ENCODE measurements at places on chromosomes 3 and 15.

GRCh38 chr3:38283810-38284755 lies 2.0 kb downstream of the SLC22A14 start:
- DNase-seq, result no peak

GRCh38 chr3:170372190-170372879 lies 14.8 kb downstream of the SKIL start:
- no peak for DNase-seq

DNA sequence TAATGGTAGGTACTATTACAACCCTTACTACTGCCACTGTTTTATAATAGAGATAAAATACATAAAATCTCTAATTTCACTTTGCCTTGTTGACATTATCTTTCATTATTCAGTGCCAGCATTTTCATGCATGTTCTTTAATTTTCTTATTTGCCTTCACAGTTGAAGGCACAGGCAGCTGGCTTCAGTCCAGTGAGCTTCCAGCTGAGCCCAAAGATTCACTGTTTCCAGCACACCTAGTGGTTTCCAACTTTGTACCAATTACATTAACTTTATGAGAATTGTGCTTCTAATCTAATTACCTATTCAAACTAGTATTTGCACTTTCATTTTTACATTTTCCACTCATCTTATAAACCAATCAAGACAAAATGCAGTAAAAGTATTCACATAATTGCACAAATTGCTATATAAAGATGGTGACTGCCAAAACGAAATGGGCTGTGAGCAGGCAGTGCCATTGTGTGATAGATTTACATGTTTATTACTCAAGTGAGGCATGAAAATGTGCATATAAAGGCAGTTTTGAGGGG lies 228.3 kb downstream of the MFSD1 start:
- DNase-seq, result no peak

- DNase-seq, result no peak
Measured at GRCh38 chr3:126064627-126065258, 19.2 kb downstream of the SLC41A3 start.

DNA sequence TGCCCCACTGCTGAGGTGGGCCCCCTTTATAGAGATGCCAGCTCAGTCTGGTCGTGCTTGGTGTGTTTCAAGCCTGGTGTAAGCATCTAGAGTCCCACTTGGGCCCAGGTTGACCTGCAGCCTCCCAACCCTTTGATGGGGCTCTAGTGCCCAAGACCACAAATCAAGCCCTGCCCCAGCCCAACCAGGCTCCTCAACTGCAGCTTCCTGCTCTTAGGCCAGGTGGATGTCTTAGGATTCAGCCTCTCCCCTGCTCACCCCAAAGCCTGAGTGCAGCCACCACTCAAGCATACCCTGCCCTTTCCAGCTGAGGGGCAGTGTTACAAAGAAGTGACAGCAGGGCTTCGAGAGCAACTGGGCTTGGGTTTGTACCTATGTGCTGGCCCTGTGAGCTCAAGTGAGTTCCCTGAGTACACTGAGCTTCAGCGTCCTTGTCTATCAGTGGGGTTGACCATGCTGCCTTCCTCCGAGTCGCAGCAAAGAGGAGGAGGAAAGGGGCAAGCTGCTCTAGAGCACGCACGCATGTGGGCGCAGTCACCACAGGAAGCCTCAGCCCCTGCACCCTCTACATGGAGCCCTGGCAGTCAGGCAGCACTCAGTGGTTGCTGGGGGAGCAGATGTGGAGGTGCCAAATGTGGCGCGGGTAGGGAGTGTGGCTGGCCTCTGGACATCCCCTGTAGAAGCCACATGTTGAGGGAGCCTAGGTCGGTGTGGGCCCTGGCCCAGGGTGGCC lies 120.7 kb downstream of the EEFSEC start:
- DNase-seq, result no peak

DNA sequence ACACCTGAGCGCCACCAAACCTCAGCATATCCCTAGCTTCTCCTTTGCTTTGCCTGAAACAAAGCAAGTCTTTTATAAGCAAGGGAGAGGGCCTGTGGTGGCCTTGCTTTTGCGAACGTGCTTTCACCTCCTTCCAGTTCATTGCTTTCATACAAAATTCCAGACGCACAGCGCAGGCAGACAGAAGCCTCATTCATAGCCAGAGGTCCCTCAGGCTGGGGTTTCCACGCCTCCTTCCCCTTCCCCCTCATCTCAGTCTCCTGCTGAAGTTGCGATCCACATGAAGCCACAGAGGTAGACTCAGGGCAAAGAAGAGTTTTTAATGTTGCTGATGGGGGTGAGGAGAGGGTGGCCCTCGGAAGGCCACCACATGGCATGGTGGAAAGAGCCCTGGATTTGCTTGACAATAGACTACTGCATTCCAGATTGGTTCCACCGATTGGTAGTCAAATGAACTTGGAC lies 59.4 kb upstream of the FLNB start:
- DNase-seq, result no peak

GRCh38 chr3:159266779-159267178 lies 464.9 kb downstream of the MFSD1 start:
- DNase-seq, result no peak

DNA sequence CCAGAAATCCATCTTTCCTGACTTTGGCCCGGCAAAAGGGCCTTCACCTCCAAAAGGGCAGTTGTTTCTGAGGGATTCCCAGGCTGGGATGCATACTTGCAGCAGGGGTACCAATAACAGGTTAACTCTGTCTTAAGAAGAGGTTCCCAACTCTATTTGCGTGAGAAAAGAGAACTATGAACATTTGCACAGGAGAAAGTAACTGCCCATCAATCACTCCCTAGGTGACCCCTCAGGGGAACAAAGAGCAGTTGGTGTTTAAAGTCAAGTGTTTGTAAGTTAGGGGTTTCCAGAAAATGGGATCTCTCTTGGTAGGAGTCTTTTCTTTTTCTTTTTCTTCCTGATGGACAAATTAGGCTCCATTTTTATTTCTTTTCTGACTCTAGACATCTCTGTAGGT lies 97.3 kb downstream of the EPHB1 start:
- no peak for DNase-seq

DNA sequence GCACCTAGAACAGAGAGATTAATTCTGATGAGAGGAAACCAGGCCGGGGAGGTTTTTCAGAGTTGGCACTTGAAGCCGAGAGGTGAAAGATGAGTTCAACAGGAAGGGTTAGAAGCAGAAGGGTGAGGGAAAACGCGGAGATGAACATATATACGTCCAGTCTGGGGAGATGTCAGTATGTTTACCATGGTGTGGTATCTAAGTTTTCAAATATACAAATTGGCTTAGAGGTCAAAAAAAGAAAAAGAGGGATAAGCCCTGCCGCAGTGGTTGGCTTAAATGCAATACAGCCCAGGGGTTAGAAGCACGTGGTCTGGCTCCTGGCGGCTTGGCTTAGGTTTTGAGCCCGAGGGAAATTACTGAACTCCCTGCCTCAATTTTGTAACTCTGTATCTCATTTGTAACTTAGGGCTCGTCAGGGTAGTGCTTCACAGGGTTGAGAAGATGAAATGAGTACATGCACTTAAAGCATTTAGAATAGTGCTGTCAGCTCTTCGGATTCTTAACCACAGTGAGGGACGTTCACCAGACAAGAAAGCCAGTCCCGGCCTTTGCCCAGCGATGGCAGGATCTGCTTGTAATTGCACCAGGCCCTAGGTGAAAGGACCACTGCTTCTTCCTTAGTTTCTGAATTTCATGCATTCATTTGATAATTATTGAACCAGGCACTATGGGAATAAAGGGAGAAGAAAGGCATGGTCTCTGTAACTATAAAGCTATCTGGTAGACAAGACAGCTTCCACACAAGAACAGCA lies 6.4 kb downstream of the HES1 start:
- no peak for DNase-seq

- peak; percentile 9 for DNase-seq
Measured at GRCh38 chr3:161409069-161409468, 37.8 kb upstream of the SPTSSB start.

DNA sequence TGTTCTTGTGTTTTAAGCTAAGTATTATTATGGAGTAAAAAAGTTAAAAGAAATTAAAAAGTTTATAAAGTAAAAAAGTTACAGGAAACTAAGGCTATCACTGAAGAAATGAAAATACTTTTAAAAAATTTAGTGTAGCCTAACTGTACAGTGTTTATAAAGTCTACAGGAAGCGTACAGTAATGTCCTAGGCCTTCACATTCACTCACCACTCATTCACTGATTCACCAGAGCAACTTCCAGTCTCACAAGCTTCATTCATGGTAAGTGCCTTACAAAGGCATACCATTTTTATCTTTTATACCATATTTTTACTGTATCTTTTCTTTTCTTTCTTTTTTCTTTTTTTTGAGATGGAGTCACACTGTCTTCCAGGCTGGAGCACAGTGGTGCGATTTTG lies 40.7 kb upstream of the SCN5A start:
- no peak for DNase-seq

DNA sequence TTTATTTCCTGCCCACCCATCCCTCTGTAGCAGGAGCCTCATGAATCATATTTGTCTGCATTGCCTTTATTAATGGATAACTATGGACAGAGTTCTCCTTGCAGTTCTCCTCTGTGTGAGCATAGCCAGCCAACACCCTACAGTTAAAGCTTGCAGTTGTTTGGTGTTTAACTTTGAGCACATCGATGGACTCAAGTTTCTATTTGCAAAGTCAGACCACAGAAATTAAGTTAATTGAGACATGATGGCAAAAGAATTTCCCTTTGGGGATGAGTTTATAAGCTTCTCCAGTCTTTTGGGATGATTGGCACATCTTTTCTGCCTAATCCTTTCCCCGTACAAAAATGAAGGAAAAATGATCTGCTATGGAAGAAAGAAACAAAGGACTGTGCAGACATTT lies 398.9 kb upstream of the THBS1 start:
- DNase-seq, result no peak

- DNase-seq, result no peak
Measured at GRCh38 chr3:72086042-72086742, 301.2 kb upstream of the PROK2 start.

- DNase-seq, result peak; percentile 61
Measured at GRCh38 chr15:66851311-66852063, 149.5 kb downstream of the SMAD6 start.

GRCh38 chr15:81480645-81481053 lies 106.6 kb upstream of the TMC3 start:
- DNase-seq, result no peak

DNA sequence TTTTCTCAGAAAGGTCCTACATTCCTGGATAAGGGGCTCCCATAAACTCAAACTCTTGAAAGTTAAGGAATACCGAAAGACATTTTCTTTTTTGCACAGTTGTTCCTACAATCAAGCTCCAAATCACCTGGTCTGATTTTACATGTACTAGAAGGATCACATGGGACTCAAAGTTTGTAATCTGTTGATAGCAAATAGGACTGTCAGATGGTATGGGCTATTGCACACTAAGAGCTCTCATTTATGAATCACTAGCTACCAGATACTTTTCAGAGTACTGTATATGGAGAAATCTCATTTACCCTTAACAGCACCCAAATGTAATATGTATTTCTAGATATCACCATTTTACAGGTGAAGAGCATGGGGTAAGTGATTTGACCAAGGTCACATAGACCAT lies 49.5 kb upstream of the CMSS1 start:
- no peak for DNase-seq

GRCh38 chr3:171266740-171267073 lies 193.5 kb downstream of the TNIK start:
- DNase-seq, result no peak

DNA sequence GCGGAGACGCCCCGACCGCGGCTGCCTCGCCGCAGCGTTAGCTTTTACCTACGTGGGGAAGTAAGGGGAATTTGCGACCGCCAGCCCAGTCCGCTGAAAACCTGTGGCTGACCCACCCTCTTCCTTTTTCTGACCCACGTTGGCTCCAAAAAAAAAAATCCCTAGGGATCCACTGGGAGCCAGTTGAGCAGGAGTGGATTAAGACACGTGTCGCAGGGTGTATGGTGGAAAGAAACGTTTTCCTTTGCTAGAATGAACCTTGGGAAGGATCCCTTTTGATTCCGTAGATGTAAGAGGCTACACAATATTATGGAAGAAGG lies 575 bp upstream of the PCYT1A start:
- DNase-seq, result no peak

DNA sequence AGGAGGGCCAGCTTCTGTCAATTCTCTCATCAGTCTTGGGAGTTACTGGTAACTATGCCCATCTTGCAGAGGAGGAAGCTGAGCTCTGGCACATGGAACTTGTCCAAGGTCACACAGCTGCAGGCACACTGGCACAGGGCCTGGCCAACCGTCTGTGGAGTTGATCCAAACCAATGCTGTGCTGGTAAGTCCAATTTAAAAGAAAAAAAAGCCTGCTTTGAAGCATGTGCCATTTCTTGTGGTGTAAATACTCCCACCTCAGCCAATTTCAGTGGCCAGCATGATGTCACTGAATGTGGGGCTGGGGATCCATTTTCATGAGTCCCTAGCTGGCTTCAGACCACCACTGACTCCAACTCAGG lies 83.4 kb downstream of the CHSY1 start:
- no peak for DNase-seq

Data from stimulated activated CD4-positive, alpha-beta T cell treated with anti-CD3 and anti-CD28 coated beads, Interleukin-4, amount 100 ng/mL, for 4 hours (primary cell).